Mesendoderm (in vitro differentiated cells): ENCODE measurements at places on chromosomes 11 and 22.

DNA sequence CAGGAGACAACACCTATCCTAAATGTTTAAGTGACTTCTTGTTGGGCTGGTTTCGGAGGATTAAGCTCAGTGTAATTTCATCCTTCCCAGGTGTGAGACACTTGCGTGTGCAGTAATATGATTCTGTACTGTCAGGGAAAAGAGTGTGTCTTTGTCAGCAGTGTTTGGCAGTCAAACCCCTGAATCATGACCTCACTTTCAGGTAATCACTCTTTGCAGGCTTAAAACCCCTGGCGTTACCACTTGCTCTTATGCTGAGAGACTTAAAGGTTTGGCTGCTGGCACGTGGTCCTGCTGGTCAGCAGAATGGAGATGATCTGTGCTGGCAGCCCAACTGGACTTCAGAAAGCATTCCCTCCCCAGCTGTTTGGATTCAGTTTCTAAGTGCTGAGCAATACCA lies 56.1 kb downstream of the APIP start:
- DNase-seq: no peak

GRCh38 chr11:46422588-46422987 lies 31.0 kb upstream of the CHRM4 start:
- no peak for DNase-seq

DNA sequence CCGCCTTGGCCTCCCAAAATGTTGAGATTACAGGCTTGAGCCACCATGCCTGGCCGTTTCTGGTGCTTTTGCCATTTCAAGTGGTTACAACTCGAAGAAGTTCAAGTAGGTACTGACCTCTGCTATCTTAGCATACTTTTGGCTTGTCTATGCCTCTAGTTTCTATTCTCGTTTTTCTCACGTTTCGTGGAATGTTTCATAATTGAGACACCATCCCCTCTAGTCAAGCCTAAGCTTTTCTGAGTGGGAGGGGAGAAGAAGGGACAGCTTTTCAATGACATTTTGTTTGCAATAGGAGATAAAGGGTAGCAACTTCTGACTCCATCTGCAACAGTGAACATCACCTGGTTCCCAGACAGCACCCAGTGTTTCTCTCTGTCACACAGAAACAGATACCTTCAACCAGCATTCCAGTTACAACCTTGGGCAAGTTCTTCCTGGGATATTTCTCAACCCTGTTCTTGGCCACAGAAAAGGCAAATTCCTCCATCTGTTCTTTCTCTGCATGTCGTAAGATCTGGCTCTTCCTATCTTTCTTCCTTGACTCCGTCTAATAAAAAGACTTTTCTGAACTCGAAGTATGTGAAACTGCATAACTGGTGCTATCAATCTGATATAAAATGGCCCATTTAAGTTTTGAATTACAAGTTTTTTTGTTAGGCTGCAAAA lies 25.5 kb downstream of the DDI1 start:
- no peak for DNase-seq

GRCh38 chr11:86999388-86999787 lies 38.3 kb upstream of the TMEM135 start:
- no peak for DNase-seq

GRCh38 chr22:25829808-25830777 lies 88.1 kb downstream of the MYO18B start:
- DNase-seq: no peak

DNA sequence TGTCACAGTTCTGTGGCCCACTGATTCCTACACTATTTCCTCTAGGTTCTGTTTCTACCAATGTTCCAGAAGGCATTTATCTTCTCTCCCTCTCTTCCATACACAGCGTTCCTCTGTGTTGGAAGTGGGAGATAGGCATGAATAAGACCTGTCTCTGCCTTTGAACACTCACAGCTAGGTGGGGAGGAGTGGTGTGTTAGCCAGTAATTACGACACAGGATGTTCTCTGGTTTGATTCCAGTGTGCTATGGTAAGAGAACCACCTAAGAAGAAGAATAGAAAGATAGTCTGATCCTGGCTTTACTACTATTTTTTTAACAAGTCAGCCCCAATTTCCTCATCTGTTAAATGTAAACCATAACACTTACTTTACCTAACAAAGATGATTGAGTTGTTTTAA lies 200.2 kb upstream of the MTMR2 start:
- no peak for DNase-seq

- peak; percentile 68 for DNase-seq
These were observed 113.8 kb upstream of the PITPNB start for GRCh38 chr22:28032861-28033260.

DNA sequence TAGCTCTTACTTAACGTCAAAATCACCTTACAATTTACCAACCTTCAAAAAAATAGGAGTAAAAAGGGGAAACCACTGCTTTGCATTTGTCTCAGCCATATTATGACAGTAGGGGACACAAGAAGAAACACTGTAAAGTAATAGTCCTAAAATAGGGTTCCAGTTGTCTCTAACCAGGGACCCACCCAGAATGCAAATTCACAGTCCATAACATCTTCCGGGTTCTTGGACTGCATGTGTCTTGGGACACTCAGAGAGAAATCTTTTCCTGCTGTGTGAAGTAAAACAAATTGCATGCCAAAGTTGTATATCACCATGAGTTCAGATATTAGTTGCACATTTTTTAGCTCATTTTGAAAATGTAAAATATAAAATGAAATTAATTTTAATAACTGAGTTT lies 69.8 kb upstream of the PGR start:
- no peak for DNase-seq

GRCh38 chr11:100687630-100688395 lies 725 bp downstream of the ARHGAP42 start:
- DNase-seq: peak; percentile 94

DNA sequence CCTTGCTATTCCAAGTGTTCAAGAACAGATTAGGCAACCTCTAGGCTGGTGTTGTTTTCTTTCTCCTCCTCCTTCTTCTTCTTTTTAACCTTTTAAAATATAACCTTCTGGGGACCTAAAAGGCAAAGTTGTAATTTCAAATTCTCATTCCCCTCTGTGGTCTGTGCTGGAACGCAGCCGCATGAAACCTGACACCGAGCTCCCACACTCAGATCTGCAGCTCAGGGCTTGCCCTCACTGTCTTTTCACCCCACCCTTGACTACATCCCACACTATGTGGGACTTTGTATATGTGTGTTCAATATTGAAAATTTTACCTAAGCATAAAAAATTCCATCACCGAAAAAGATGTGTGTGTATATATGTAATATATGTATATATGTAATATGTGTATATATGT lies 62.0 kb upstream of the ARHGAP42 start:
- no peak for DNase-seq

DNA sequence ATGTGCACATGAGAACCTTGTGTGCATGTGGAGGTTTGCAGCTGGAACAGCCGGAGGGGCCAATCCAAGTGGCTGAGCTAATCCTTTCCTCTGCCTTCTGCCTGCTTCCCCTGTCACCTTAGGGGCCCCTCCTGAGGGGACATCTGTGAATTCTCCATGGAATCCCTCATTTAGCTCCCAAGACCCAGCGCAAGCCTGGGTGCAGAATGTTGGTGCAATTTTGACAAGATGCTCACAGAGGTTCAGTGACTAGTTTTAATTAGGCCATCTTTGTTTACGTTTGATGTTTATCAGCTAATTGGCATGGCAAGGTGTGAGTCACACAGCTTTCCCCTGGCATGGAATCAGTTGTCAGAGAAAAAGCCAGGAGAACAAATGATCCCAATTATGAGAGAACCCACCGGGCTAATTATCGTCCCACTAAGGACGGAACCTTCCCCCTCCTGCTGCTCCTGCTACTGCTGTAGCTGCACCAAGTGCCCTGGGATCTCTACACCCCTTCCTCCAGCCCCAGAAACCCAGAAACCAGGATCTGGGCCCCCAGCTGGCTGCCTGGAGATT lies 63.6 kb upstream of the PAX6 start:
- DNase-seq: peak; percentile 34

DNA sequence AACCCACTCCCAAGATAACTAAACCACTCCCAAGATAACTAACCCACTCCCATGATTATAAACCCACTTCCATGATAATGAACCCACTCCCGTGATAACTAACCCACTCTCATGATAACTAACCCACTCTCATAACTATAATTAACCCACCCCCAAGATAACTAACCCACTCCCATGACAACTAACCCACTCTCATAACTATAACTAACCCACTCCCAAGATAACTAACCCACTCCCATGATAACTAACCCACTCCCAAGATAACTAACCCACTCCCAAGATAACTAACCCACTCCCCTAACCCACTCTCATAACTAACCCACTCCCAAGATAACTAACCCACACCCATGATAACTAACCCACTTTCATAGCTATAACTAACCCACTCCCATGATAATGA lies 30.1 kb upstream of the CELSR1 start:
- no peak for DNase-seq

GRCh38 chr11:44857490-44858090 lies 93.1 kb downstream of the TP53I11 start:
- DNase-seq: no peak

DNA sequence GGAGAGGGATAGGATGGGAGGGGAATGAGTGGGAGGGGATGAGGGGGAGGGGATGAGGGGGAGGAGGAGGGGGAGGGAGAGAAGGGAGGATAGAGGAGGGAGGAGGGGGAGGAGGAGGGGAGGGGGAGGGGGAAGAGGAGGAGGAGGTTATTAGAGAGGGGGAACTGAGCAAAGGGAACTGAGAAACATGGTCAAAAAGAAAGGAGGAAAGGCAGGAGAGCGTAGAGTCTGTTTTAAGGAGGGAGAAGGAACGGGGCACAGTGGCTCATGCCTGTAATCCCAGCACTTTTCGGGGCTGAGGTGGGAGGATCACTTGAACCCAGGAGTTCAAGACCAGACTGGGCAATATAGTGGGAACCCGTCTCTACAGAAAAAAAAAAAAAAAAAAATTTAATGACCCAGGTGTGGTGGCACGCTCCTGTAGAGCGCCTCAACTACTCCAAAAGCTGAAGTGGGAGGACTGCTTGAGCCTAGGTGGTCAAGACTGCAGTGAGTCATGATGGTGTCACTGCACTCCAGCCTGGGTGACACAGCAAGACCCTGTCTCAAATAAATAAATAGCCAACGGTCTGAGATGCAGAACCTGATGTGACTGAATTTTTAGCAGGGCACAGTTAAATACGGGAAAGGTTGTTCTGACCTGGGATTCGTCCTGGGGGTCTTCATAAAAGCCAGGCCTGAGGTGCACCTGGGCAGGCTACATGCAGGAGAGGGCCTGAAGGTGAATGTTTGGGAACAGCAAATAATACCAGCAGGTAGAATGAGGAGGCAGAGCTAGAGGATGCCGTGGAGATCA lies 4.0 kb downstream of the B3GNT6 start:
- DNase-seq: no peak

GRCh38 chr11:45615182-45615792 lies 50.1 kb downstream of the CHST1 start:
- no peak for DNase-seq

DNA sequence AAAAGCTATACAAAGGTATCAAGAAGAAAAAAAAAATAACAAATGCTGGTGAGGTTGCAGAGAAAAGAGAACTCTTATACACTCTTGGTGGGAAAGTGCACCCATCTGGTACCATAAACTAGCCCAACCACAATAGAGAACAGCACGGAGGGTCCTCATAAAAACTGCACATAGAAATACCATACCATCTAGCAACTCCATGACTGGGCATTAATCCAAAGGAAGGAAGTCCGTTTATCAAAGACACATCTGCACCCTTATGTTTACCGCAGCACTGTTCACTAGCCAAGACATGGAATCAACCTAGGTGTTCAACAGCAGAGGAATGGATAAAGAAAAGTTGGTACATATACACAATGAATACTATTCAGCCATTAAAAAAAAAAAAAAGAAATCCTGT lies 10.8 kb upstream of the CLDN5 start:
- no peak for DNase-seq

GRCh38 chr22:27476318-27476717 lies 325.2 kb downstream of the MN1 start:
- DNase-seq: no peak

GRCh38 chr11:74839446-74839845 lies 90.8 kb downstream of the RNF169 start:
- DNase-seq: no peak

- no peak for DNase-seq
These were observed 18.1 kb downstream of the PLXNB2 start for GRCh38 chr22:50289151-50289941.

DNA sequence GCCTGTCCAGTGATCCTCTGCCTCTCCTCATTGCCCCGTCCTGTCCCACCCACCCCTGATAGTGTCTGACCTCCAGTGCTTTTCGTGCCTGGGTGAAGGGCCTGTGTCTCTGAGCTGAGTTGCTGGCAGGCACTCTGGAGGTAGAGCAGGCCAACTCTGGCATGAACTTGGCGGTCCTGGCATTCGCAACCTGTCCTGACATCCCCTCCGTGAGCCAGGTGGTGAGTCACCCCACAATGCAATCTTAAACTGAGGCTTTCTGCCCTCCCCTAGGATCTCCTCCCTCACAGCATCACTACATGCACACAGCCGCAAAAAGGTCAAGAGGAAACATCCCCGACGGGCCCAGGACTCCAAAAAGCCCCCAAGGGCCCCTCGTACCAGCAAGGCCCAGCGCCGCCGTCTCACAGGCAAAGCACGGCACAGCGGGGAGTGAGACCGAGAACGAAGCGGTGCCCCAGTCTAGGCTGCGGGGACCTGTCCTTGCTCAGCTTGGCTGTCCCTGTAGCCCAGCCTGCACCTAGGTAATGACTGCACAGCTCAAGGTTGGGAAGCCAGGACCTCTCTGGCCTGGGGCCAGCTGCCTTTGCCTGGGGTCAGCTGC lies 4.9 kb downstream of the NOL12 start:
- DNase-seq: no peak

DNA sequence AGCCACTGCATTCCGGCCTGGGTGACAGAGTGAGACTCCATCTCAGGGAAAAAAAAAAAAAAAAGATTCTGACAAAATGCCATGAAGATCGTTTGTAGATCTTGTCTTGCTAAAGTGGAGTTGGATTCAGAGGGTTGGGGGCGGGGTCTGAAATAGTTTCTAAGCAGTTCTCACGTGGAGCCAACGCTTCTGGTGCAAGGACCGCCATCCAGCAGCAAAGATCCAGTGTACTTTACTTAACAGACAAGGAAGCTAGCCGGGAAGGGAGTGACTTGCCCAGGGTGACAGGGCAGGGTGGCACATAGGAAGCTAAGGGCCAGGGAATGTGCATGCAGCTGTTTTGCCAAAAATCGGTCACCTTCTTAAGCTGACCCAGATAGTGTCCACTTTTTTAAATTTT lies 27.4 kb downstream of the APOL1 start:
- DNase-seq: no peak

- no peak for DNase-seq
These were observed 33.8 kb upstream of the OR9G4 start for GRCh38 chr11:56782167-56782847.

- peak; percentile 83 for DNase-seq
These were observed 4.7 kb downstream of the CSDC2 start for GRCh38 chr22:41565403-41566054.

- peak; percentile 45 for DNase-seq
These were observed 180.9 kb downstream of the KIF18A start for GRCh38 chr11:27926981-27927481.

DNA sequence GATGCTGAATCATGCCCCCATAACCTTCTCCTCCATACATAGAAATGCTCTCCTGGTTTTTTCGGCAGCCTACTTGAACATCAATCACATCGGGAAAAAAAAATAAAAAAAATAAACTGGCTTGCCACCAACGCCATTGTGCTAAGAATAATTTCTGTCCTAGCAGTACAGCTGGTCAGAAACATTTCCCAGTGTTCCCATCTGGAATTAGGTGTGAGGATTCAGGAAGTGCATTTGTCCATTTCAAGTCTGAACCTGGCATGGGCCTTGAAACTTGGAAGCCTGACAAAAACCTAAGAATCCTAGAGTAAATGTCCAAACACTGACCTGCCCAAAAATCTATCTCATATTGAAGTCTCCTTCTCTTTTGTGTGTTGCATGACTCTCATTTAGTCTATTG lies 16.6 kb upstream of the NAV2 start:
- DNase-seq: no peak

- DNase-seq: no peak
These were observed 29.8 kb downstream of the NUP98 start for GRCh38 chr11:3767536-3767935.
